GM19239 (cell line): ENCODE measurements at places on chromosomes 13 and 19.
A peak's percentile ranks its signal among the peaks of the same experiment; 100 is the strongest.

DNA sequence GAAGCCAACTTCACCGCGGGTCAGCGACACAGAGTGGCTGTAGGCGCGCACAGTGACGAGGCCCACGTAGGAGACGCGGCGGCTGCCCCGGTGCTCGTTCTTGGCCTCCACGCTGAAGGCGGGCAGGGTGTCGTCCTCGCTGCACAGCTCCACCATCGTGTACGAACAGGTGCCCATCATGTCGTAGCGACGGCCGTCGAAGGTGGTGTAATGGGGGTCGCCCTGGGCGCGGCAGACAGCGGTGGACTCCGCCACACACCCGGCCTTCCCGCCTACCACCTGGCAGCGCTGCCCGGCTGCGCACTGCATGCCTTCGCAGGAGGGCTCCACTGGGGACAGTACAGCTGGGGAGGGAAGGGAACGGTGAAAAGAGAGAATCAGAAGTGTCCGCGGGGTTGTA lies 10.0 kb downstream of the FCGBP start:
- no peak for DNase-seq

DNA sequence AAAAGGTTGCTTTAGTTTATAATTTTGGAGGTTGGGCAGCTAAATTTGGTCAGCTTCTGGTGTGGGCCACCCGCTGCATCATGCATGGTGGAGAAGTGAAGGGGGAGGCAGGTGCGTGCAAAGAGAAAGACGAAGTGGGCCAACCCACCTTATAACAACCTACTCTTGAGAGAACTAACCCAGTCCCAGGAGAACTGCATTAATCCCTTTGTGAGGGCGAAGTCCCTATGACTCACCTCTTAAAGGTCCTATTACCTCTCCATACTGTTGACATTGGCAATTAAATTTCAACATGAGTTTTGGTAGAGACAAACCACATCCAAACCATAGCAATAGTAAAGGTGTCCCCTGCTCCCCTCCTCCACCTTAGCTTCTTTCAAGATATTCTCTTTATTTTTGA lies 7.7 kb upstream of the FGF9 start:
- no peak for DNase-seq

DNA sequence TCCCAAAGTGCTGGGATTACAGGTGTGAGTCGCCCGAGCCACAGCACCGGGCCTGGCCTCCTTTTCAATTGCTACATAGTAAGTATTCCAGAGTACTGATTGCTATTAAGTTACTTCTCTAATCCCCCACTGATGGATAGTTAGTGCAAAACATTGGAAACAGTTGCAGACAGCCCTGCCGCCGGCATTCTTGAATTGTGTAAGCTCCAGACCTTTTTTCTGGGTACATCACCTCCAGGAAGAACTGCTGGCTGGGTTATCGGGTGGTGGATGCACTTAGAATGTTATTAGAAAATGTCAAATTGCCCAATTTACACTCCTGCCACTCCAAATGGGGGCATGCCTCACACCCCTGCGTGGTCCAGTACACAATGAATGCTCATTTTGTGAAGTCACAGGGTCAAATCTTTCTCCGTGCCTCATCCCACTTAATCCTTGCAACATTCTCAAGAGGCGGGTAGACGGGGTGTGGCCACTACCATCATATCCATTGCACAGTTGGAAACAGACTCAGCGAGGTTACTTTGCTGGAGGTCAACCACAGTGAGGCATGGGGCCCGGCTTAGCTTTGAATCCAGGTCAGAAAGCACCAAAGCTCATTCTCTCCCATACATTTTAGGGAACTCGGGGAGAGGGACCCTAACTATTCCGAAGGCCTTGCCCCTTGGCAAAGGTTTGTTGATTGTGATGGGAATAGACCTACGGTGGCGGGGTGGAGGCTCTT lies 1.0 kb upstream of the KDM4B start:
- no peak for DNase-seq

DNA sequence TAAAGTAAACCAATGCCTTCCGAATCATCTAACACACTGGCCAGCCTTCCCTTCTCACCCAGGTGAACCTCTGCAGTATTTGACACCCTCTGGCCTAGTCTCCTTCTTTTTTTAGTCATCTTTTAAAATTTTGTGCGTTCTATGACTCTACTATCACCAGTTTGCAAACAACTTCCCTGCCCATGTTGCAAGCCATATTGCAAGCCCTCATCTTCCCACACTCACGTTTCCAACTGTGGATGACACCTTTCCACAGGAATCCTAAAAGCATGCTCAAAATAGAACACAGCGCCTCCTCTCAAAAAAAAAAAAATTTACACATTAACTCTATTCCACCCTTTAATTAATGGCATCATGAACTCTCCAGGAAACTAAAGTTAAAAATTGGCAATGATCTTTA lies 440.1 kb downstream of the EFNB2 start:
- DNase-seq, result no peak

DNA sequence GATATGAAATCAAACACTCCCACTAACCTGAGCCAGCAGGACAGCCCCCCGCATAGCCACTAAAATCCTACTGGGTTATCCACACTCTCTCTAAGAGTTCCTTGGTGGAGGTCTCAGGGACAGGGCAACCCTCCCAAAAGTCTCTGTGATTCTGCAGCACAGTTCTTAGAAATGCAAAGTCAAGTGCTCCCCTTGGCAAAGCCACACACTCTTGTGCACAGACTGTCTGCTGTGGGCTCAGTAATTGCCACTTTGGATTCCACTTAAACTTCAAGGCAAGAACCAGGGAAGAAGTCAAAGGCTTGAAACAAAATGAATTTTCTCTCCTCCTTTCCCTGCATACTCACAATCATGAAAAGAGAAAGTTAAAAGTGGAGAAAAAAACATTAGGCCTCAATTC lies 61.5 kb downstream of the DOCK9 start:
- no peak for DNase-seq

GRCh38 chr13:75091718-75092117 lies 390.3 kb downstream of the TBC1D4 start:
- DNase-seq, result no peak

- peak; percentile 58 for DNase-seq
These were observed 372 bp downstream of the DNAAF3 start for GRCh38 chr19:55165952-55166529.

- no peak for DNase-seq
These were observed 449.3 kb downstream of the PCDH17 start for GRCh38 chr13:58080806-58081205.

DNA sequence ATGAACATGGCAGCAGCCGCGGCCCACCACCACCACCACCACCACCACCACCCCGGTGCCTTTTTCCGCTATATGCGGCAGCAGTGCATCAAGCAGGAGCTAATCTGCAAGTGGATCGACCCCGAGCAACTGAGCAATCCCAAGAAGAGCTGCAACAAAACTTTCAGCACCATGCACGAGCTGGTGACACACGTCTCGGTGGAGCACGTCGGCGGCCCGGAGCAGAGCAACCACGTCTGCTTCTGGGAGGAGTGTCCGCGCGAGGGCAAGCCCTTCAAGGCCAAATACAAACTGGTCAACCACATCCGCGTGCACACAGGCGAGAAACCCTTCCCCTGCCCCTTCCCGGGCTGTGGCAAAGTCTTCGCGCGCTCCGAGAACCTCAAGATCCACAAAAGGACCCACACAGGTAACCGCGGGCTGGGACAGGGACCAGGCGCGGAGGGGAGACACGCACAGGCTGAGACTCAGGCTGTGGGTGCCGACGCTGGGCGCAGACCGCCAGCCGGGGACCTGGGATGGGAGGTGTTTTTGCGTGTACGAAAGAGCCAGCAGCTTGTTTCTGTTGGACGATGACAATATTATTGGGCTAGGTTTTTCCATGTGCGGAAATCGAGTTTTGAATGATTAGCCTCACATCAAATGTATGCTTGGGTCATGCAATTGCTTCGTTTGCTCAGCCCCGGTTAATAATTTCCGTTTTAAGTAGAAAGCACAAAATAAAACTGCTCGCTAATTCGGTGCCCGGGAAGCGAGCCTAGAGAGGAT lies 1.3 kb downstream of the ZIC2 start:
- no peak for DNase-seq

DNA sequence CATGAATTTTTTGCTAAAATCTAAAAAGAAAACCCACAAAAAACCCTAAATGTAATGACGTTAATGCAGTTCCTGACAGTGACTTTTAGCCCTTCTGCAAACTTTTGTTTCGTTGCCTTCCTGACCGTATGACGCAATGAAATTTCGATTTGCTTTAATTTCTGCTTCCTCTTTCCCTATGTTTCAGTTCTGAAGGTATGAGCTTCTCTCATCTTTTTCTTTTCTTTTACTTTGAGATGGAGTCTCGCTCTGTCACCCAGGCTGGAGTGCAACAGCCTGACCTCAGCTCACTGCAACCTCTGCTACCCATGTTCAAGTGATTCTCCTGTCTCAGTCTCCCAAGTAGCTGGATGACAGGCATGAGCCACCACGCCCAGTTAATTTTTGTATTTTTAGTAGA lies 6.1 kb upstream of the LILRA5 start:
- no peak for DNase-seq

- DNase-seq, result no peak
These were observed 76.1 kb downstream of the KL start for GRCh38 chr13:33092073-33092987.

GRCh38 chr19:38190793-38191192 lies 33.2 kb downstream of the DPF1 start:
- DNase-seq, result no peak

DNA sequence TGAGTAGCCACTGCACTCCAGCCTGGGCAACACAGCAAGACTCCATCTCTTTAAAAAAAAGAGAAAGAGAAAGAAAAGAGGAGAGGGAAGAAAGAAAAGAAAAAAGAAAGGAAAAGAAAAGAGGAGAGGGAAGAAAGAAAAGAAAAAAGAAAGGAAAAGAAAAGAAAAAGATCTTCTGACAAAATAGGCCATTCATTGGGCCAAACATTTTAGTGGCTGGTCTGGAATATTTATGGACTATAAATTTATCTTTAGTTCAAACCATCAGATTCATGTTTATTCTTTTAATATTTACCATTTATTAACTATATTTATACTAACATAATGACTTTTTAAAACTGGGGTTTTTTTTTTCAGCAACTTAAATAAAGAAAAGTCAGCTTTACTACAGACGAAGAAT lies 85.6 kb upstream of the KLF5 start:
- no peak for DNase-seq

GRCh38 chr13:26929971-26930730 lies 169.6 kb upstream of the GPR12 start:
- DNase-seq, result peak; percentile 64

GRCh38 chr13:34942732-34943435 lies 814 bp downstream of the NBEA start:
- no peak for DNase-seq

DNA sequence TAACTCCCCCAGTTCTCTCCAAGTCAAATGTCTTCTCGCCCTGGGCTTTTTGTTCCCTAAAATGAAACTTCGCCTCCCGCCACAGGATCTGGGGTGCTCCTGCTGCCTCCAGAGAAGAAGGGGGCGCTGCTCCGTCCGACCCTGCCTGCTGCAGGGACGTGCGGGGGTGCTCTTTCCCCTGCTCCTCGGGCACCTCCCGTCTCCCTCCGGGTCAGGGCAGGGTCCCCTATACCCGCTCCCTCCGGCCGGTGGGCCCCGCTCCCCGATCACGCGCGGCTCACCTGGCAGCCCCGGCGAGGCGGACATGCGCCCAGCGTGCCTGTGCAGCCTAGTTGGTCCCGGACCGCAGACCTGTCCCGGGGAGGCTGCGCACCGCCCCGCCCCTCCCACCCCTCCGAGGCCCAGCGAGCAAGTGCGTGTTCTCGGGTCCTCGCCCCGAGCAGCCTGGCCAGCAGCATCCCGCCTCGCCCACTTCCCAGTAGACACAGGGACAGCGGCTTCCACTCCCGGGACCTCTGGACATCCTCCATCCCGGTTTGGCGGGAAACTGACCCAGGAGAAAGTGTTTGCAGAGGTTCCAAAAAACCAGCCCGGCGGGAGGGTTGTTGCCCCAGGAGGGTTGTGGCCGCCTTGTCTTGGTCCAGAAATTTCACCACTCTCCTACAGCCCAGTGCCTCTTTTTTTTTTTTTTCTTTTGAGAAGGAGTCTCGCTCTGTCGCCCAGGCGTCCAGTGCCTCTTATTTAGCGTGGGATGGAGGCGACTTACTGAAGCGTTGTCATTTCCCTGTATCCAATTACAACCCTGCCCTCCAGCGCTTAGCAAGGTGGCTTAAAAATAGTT lies at the start of gene OXGR1:
Gene OXGR1 (minus strand): TSS at position 460 of the 841 bp plus-strand sequence. CDS start 6,717 bp downstream, outside the sequence.
- DNase-seq, result no peak

DNA sequence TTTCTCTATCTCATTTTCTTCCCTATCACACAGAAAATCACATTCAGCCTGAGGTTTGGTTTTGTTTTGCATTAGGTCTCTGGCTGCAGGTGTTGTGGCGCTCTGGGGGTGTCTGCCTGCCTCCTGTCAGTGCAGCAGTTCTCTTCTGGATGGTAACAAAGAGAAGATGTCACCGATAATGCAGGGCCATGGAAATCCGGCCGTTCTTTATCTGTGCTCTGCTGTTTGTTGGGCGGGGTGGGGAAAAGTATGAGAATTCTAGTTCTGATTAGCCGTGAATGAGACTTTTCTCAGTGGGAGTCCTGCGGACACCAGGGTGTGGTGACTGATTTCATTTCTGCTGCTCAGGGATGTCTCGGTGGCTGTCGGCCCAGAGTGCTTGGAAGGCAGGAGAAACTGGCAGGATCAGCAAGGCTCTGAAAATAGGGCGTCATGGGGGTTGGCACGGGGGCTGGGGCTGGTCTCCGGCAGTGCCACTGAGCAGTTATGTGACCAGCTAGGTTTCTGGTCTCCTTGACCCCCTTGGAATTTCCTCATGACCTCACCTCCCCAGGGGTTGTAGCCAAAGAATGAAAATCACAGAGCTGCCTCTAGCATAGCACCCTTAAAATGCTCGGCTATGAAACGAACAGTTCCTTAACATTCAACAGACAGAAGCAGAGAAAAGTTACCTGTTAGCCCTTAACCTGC lies 5.0 kb downstream of the RNF113B start:
- DNase-seq, result no peak

DNA sequence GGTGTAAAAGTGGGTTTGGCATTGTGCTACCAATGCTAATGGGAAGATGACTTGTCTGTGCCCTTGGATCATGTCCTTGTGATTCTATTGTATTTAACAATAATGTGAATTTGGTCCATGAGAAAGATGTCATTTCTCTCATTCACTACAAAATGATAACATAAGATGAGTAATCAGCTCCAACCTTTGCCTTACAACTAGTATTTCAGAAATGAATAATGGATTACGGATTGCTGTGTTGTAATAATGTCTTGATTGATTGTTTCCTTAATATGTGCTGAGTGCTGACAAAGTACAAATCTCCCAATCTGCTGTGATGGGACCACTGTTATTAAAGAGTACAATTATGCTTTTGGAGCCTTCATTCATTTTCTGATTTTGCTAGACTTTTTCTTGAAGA lies 375.0 kb downstream of the PCDH9 start:
- DNase-seq, result no peak

DNA sequence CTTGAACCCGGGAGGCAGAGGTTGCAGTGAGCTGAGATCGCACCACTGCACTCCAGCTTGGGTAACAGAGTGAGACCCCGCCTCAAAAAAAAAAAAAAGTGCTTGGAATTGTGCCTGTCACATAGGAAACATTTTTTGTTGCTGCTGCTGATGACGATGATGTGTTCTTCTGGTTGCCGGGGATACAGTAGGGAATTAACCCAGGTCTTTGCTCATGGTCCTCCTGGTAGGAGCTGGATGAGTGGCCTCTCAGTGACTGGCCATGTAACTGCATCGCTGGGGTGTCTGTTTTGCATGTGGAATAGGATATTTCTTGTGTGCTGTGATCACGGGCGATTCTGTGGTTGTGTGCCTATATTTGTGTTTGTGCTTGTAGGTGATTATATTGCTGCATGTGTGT lies 4.7 kb upstream of the CNFN start:
- DNase-seq, result no peak
